ENCODE measurements at places on chromosomes 6 and 20.

- no peak for DNase-seq
Measured at GRCh38 chr6:87633851-87634250, 43.9 kb downstream of the ORC3 start.

GRCh38 chr6:6742535-6742934, 154.0 kb downstream of the LY86 start:
- no peak for DNase-seq

DNA sequence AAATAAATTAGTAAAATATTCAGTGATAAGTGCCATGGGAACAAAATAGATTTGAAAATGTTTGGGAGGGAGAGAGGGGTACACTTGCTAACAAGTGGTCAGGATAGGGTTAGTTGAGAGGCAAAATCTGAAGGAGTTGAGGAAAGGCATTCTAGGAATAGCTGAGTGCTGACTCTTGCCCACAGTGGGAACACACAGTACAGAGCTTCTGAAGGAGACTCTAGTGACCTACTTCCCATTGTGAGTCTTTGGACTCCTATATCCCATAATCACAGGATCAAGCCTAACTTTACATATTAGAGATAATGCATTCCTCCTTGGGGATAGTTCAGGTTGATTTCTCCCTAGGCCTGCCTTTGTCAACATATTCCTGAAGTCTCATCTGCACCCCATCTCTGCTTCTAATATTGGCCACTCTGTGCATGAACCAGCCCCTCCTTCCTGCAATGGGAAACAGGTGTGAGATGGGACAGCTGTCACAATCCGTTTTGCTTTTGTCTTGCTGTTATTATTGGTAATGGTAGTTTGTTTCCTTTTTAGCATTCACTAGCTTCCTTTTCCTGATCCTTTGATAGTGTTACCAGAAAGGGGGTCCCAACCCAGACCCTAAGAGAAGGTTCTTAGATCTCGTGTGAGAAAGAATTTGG, 2.6 kb upstream of the TRIM38 start:
- DNase-seq = no peak

DNA sequence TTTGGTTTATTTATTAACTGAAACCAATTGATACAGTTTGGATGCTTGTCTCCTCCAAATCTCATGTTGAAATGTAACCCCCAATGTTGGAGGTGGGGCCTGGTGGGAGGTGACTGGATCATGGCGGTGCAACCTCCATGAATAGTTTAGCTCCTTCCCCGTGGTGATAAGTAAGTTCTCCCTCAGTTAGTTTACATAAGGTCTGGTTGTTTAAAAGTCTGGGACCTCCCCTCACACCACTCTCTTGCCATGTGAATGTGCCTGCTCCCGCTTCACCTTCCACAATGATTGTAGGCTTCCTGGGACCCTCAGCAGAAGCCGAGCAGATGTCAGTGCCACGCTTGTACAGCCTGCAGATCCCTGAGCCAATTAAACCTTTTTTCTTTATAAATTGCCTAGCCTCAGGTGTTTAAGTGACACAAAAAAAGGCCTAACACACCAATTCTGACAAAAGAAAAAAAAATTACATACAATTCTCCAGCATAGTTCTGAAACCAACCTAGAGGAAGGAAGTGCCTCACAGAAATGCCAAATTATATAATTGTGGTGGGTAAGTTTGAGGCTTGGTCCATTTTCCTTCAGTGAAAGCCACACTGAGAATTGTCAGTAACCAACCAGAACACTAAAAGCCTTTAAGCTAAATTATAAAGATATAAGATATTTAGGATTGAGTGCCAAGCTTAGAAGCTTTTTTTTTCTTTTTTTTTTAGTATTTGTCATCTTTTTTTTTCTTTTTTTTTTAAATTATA, 15.0 kb downstream of the MAP7 start:
- no peak for DNase-seq

DNA sequence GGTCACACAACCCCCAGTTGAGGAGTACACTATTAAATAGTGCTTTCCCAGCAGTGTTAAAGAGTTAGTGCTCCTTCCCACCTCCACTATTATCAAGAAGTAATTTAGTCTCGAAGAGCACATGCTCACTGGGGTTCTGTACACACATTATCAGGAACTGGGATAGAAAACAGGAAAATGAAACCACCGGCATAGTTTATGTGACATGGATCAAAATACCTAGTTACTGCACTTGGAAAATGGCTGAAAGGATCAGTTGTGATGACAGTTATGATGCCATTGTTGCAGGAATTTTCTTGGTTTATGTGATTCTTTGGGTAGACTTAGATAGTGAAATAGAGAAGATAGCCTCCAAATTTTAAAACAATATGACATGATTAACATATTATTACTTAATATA, 152.9 kb downstream of the AKAP7 start:
- DNase-seq = no peak

DNA sequence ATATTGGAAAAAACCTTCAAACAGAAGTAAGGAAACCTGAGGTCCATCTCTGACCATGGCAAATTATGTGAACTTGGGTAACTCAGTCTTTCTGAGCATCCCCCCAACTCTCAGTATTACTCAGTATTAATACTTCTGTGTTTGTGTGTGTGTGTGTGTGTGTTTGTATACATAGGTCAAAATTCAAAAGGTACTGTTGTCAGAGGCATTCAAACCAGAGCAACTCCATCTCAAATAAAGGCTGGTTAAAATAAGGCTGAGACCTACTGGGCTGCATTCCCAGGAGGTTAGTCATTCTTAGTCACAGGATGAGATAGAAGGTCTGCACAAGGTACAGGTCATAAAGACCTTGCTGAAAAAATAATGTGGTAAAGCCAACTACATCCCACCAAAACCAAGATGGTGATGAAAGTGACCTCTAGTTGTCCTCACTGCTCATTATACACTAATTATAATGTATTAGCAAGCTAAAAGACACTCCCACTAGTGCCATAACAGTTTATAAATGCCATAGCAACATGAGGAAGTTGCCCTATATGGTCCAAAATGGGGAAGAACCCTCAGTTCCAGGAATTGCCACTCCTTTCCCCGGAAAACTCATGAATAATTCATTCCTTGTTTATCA, 33.3 kb upstream of the SLC22A16 start:
- DNase-seq = no peak

GRCh38 chr20:23100720-23101107, 14.6 kb upstream of the CD93 start:
- no peak for DNase-seq

- DNase-seq = no peak
Measured at GRCh38 chr20:23622839-23623343, 14.9 kb downstream of the CST3 start.

GRCh38 chr6:88263591-88263990, 97.4 kb upstream of the CNR1 start:
- DNase-seq = no peak

DNA sequence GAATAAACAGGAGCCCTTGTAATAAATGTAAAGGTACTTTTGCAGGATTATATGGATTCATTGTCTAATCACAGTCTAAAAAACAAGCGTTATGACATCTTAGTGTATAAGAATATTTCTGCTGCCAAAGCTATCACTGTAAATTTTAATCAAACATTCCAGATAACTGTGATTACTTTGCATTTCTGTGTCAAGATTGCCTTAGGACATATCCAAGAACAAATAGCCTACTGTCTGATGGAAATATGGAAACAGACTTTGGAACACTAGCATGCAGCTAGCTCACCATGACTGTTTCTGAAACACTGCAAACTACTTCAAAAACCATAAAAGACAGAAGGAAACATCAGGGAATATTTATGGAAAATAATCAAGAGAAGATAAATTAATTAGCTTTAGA, 248.7 kb upstream of the ASCC3 start:
- DNase-seq = no peak

DNA sequence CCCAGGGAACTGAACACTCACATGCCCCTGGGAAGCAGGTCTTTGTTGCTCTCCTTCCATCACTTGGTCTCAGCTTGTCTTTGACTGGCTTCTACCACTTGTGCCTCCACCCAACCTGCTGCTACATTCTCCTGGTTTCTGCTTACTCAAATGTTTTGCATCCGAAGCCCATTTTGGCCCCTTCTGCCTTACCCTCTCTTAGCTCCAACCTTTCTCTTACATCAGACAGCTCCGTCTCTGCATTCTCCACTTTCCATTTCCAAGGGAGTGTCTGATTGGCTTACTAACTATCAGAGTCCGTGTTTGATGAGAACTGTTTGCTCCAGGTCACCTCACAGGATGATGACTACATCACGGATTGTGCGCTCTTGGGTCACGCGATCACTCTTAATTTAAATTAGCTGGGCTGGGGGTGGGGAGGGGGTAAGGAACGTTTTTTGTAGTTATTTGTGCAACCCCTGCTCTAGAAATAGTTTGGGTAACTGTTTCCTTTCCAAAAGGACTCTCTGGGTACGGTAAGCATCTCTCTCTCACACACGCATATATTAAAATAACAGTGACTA, 844 bp upstream of the ABRACL start:
- DNase-seq = peak; percentile 74

- no peak for DNase-seq
Measured at GRCh38 chr6:31666337-31666965, 571 bp downstream of the CSNK2B start.

DNA sequence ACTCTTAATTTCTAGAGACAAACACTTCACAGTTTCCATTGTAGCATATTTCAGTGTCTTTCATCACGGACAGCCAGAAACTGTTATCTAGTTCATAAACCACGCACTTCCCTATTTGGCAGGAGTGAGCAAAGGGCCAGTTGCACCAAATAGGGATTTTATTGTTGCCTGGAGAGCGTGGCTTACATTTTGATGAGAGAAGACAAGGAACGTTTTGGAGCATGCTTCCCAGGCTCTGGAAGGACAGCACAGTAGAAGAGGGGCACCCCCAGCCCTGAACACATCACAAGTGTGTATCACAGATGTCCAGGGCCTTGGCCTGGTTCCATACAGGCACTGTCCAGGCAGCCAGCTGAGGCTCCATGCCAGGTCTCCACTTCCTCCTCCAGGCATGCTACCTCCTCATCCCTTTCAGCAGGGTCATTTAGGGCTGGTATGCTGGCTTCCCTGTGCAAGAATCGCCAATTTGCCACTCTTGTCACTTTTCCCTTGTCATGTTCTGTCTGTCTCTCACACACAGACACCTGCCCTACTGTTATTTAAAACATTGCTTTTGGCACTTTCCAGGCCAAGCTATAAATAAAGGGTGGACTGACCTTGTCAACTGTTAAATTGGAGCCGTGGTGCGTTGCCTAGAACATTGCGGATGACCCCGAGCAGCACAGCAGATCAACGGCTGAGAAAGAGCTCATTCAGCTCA, 235.0 kb upstream of the GMDS start:
- no peak for DNase-seq

DNA sequence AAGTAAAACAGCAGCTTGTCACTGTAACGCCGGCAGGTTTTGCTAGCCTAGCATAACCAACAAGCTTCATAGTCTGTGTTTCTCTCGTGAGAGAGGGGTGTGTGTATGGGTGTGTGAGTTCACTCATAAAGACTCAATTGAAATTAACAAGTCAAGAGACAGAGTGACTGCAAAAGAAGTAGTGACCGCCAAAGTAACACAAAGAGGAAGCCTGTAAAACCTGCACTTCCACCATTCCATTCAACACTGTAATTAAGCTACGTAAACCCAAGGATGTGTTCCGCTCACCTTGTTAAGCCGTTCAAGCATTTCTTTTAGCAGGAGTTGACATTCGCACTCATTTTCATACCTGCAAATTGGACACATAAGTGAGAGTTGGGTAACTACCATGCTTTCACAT, 6.6 kb downstream of the BFSP1 start:
- DNase-seq = no peak

- DNase-seq = no peak
Measured at GRCh38 chr6:143482593-143482992, 28.9 kb downstream of the FUCA2 start.

DNA sequence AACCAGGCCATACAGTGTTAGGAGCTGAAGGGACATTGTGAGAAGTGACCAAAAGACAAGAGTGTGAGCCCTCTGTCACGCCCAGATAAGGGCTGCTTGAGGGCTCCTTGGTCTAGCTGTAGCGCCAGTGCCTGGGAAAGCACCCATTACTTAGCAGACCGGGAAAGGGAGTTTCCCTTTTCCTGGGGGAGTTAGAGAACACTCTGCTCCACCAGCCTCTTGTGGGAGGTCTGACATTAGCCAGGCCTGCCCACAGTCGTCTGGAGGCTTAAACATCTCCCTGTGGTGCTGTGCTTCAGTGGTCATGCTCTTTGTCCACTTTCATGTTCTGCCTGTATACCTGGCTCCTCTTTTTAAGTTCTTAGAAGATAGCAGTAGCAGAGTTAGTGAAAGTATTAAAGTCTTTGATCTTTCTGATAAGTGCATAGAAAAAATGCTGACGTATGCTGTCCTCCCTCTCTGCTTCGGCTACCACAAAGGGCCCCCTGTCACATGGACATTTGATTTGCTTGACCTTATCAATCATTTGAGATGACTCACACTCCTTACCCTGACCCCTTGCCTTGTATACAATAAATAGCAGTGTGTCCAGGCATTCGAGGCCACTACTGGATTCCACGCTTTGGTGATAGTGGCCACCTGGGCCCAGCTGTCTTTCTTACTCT, 201.5 kb upstream of the ECI2 start:
- DNase-seq = no peak

DNA sequence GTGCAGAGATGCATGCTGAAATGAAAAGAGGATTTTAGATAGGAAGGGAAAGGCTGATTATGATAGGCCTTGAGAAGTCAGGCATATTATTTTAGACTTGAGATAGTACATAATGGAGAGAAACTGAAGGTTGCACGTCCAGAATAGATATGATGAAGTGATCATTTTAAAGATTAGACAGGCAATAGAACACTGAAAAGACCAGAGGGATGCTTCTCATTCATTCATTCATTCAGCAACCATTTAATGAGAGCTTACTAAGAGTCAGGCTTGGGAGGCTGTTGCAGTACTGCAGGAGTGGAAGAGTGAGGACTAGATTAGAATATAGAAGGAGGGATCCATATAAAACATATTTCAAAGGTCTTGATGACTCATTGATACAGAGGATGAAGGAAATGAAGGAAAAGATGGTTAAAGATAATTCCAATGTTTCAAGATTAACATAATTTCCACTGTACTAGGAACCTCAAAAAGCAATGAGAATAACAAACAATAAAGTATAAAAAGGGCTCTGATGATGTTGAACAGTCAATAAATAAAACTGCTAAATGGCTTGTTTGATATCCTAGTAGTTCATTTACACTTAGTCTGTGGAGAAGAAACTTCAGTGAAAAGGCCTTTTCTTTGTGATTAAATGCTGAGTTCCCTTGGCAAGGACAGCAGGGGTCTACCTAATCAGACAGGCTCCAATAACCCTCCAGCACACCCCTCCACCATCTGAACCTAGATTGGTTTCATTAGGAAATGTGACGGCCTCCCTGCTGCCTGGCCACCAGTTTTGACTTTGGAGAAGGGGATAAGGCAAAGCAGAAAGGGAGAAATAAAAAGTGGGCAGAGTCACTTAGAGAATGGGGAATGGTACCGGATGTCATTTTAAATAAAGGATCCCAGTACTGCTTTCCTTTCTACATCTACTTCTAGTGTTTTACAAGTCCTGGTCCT, 5.3 kb upstream of the FBXO9 start:
- DNase-seq = no peak

- DNase-seq = no peak
Measured at GRCh38 chr6:134961366-134961765, 11.5 kb upstream of the ALDH8A1 start.

All from activated CD4-positive, alpha-beta memory T cell treated with anti-CD3 and anti-CD28 coated beads for 36 hours (primary cell).